ENCODE measurements at places on chromosomes 1 and 21. TPM values are rescaled to one million over a fixed set of nuclear protein-coding genes. Genes with fewer than 3 reads are reported as not detected.

DNA sequence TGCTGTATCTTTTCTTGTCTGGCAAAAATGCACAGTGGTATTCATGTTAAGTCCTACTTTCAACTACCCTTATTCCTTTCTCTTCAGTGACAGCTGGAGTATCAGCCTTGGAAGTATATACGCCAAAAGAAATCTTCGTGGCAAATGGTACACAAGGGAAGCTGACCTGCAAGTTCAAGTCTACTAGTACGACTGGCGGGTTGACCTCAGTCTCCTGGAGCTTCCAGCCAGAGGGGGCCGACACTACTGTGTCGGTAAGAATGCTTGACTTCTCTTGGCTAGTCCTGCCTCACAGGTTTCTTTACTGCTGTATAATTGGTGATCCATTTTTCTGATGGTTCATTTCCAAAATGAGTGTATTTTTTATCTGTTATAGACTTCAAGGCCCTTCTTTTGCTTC lies 43.7 kb downstream of the MPZL1 start:
- peaks cover 8% of the 10 kb centered on the region for H3K36me3 ChIP-seq
- H3K27ac ChIP-seq, result no peak overlapping the region
- no peak for DNase-seq

DNA sequence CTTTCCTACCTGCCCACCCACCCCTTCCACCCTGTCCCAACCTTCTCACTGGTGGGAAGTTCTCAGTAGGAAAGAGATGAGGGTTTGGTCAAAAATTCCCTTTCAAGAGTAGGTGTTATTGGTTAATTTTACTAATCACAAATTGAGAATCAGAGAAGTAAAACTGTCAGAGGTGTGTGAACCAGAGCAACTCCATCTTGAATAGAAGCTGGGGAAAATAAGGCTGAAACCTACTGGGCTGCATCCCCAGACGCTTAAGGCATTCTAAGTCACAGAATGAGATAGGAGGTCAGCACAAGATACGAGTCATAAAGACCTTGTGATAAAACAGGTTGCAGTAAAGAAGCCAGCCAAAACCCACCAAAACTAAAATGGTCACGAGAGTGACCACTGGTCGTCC lies 11.5 kb downstream of the PLA2G2D start:
- no peaks in the 10 kb centered on the region for H3K36me3 ChIP-seq
- no peak overlapping the region for H3K4me3 ChIP-seq
- no peak for DNase-seq
- H3K27me3 ChIP-seq, result no peaks in the 10 kb centered on the region
- H3K27ac ChIP-seq, result no peak overlapping the region

- no peaks in the 10 kb centered on the region for H3K4me1 ChIP-seq
- H3K36me3 ChIP-seq, result no peaks in the 10 kb centered on the region
- no peaks in the 10 kb centered on the region for H3K27me3 ChIP-seq
- no peak overlapping the region for H3K4me3 ChIP-seq
- H3K27ac ChIP-seq, result no peak overlapping the region
These were observed 42.6 kb downstream of the ACKR1 start for GRCh38 chr1:159247266-159247665.

DNA sequence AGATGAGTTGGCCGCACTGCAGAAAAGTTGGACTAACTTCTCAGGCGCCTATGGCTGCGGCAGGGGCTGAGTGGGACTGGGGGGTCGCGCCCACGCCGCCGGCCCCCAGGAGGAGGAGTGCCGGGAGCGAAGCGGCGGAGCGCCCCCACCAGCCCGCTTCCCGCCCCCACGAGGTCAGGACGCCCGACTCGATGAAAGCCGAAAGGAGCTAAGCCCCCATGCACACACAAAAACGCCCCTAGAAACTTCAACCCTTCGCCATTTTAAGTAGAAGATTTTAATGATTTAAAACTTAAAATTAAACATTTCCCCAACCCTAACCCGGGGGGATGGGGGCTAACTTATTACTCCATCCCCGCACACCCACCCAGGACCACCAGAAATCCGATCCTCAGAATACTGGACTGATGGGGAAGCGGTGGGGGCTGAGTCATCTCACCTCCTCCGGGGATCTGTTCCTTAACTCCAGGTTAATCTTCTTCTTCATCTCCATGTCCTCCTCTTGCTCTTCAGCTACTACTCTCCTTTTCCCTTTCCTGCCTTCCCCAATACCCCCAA lies 539 bp downstream of the ANP32E start:
- H3K4me3 ChIP-seq, result peak overlapping the region; percentile 84
- no peaks in the 10 kb centered on the region for H3K4me1 ChIP-seq
- H3K36me3 ChIP-seq, result no peaks in the 10 kb centered on the region
- peak overlapping the region; percentile 97 for H3K27ac ChIP-seq
- no peaks in the 10 kb centered on the region for H3K27me3 ChIP-seq

DNA sequence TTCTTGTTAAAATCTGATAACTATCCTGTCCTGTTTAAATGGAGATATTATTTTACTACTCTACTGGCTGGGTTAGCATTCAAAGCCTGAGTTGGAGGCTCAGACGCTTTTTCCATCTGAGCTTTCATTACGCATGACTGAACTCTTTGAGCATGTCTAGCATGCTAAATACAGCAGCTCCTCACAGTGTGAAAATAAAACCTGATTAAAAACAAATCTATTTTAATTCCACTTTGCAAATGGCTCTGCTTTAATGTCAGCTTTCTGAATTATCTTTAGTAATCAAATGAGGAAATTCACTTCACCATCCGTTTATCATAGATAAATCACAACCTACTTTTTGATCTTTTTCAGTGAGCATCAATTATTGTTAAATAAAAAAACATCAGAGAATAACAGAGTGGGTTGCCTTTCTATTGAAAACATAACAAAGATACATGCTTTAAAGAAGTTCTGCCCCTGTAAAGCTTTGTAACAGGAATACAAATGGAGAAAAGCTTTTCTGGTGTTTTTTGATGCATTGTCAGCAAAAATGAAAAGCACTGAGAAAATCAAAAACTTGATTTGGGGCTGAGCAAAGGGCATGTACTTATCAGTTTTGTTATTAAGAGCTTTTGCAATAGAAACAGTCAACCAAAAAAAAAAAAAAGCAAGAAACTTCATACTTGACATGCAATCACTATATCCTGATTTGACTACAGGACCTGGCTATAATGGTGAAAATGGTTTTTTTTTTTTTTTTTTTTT lies 3.5 kb upstream of the SPEN start:
- no peaks in the 10 kb centered on the region for H3K36me3 ChIP-seq
- H3K4me1 ChIP-seq, result peaks cover 31% of the 10 kb centered on the region
- H3K27ac ChIP-seq, result no peak overlapping the region
- H3K4me3 ChIP-seq, result no peak overlapping the region

GRCh38 chr1:167392200-167392696 lies 126.1 kb downstream of the CD247 start:
- no peak overlapping the region for H3K4me3 ChIP-seq
- H3K4me1 ChIP-seq, result no peaks in the 10 kb centered on the region
- DNase-seq, result no peak

DNA sequence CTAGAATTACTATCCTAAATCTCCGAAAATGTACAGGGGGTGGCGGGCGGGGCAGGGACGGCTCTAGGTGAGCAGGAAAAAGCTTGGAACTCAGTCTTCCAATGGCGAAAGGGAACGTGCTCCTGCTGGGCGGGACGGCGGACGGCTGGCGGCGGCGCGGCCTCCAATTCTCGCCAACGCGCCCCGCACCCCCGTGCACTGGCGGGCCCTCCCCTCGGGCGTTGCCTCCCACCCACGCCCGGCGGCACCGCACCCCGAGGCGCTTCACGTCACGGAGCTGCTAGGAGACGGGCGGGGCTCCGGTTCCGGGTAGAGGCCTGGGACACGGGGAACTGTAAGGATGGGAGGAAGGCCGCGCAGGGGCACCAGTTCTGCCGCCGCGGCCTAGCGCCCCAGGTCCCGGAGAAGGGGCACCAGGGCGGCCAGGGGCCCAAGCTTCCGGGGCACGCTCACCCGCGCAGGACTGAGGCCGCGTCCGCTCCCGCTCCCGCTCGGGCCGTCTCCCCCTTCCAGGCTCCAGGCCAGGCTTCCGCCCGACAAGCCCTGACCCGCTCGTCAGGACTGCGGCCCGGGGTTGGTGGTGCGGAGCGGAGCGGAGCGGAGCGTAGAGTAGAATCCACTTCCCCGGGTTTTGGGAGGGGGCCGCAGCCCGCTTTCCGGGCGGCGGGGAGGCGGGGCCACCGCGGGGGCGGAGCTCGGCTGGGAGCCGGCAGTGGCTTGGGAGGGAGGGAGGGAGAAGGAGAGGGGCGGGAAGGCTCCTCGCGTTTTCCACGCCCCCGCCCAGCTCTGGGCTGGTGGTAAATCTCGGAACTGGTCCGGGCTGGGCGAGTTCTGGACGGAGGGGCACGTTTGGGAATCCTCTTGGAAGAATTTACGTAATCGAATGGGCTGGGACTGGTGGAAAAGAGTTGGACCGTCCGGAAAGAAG lies at the start of gene DDX59:
TSS of gene DDX59 (minus strand) at position 594 of the 928 bp plus-strand sequence. CDS start 3,167 bp downstream, outside the sequence.
- peak; percentile 98 for DNase-seq
- peak within 1 kb of the TSS; percentile 95 for H3K27ac ChIP-seq
- H3K27me3 ChIP-seq, result no peaks in the 10 kb centered on the region
- peak within 1 kb of the TSS; percentile 72 for H3K4me3 ChIP-seq
- no peaks in the 10 kb centered on the region for H3K4me1 ChIP-seq
- H3K36me3 ChIP-seq, result no peaks in the 10 kb centered on the region

- no peak for DNase-seq
- no peaks in the 10 kb centered on the region for H3K4me1 ChIP-seq
- H3K4me3 ChIP-seq, result peak overlapping the region; percentile 81
- no peaks in the 10 kb centered on the region for H3K27me3 ChIP-seq
These were observed 535 bp downstream of the SETD4 start for GRCh38 chr21:36059823-36060158.

DNA sequence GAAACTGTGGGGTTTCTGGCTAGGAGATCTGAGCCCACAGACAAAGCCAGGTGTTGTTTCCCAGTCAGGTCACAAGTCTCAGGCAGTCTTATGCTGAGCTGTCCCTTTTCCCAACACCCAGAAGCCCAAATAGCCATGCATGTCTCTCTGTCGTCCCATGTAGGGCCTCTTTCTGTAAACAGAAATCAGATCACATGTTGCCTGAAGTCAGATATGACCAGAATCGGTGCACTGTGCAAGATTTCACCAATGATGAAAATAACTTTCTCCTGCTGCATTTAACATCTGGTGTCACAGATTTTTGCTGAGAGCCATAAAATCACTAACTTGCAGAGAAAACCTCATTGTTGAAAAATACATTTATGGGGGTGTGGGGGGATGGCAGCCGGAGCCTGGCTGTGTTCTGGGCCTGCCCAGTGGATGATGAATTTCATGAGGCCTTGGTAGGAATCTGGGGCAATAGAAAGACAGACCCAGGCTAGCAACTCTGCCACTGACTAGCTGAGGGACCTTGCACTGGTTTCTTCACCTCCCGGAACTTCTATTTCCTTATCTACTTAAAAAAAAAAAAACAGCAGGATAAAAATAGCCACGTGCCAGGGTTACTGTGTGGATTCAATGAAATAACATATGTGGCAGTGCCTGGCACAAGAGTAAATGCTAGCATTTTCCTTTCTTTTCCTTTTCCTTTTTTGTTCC lies 158.8 kb upstream of the NFIA start:
- peaks cover 2% of the 10 kb centered on the region for H3K4me1 ChIP-seq
- H3K27me3 ChIP-seq, result no peaks in the 10 kb centered on the region

Gene ELAPOR1
- not detected for total RNA-seq

Gene TRIM63
- not detected for total RNA-seq

Data from ascending aorta (tissue), 2 donors.